ENCODE measurements at places on chromosomes 16 and 17.

- no peak for DNase-seq
Observed at GRCh38 chr16:14553447-14553846, 76.6 kb downstream of the PARN start.

- peak; percentile 83 for DNase-seq
Observed at GRCh38 chr17:76753061-76753961, 15.4 kb downstream of the MFSD11 start.

DNA sequence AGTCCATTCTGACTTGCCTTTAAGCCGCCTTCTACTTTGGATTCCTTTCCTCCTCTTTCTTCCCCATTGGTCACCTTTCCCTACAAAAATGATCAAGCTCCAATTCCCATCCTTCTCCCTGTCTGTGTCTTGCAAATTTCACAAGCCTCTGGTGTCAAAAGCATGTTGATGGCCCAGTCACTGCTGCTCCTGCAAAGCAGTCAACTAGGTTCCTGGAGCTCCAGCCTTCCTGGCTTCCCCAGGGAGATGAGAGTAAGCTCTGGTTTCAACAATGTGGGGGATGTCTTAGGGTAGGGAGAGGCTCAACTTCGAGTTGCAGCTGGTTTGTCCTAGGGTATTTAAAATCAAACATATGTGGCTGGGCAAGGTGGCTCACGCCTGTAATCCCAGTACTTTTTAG, 36.1 kb upstream of the HELZ start:
- no peak for DNase-seq

GRCh38 chr17:58264407-58265103, 16.2 kb downstream of the MPO start:
- DNase-seq, result no peak

- DNase-seq, result no peak
Observed at GRCh38 chr16:57549730-57550129, 7.3 kb downstream of the ADGRG5 start.

- no peak for DNase-seq
Observed at GRCh38 chr16:27301236-27301861, 12.4 kb upstream of the IL4R start.

GRCh38 chr17:64938925-64939474, 19.7 kb upstream of the LRRC37A3 start:
- peak; percentile 38 for DNase-seq

GRCh38 chr17:63611354-63611753, 10.7 kb downstream of the TACO1 start:
- DNase-seq, result peak; percentile 38

DNA sequence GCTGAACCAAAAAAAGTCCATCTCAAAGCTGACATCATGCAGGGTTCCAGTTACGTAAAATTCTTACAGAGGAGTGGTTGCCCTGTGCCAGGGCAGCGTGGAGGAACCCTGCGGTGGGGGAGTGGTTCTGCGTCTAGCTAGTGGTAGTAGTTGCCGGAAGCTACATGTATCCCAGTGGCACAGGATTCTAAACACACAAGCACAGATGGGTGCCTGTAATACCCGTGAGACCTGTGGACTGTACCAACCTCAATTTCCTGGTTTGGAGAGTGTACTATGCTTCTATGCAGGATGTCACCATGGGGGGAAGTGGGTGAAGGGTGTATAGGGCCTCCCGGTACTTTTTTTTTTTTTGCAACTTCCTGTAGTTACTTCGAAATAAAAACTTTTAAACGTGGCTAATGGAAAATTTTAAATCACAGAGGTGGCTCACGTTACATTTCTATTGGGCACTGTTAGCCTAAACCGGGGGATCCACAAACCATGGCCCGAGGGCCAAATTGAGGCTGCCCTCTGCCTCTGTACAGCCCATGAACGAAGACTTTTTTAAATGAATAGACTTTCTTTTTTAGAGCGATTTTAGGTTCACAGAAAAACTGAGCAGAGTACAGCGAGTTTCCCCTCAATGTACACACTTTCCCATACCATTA, 38.5 kb downstream of the TBC1D16 start:
- peak; percentile 95 for DNase-seq
